ENCODE measurements at places on chromosomes 4 and X.

- no peak for DNase-seq
These were observed 254.5 kb upstream of the ADGRL3 start for GRCh38 chr4:60945641-60946040.

DNA sequence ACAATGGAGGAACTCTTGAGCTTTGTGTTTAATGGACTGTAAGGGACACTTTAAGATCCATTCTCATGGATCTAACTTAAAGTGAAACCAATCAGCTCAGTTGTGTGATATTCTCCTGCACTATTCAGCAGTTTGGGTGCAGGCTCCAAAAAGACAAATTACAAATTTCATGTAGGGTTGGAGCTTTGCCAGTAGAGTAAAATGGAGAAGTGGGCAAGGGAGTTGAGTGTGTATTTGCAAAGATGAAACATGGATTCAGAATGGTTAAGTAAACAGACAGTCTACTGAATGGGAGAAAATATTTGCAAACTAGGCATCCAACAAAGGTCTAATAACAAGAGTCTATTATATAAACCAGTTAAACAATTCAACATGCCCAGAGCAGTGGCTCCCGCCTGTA is 21.2 kb upstream of the MID2 start:
- DNase-seq, result no peak

DNA sequence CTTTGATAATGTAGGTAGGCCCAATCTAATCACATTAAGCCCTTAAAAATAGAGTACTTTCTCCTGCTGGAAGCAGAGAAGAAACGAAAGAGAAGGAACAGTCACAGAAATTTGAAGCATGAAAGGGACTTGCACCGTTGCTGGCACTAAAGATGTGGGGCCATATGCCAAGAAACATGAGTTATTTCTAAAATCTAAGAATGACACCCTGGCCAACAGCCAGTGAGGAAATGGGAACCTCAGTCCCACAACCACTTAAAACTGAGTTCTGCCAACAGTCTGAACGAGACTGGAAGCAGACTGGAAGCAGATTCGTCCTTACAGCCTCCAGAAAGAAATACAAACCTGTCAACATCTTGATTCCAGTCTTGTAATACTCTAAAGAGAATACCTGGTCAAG is 70.1 kb downstream of the CENPC start:
- no peak for DNase-seq

DNA sequence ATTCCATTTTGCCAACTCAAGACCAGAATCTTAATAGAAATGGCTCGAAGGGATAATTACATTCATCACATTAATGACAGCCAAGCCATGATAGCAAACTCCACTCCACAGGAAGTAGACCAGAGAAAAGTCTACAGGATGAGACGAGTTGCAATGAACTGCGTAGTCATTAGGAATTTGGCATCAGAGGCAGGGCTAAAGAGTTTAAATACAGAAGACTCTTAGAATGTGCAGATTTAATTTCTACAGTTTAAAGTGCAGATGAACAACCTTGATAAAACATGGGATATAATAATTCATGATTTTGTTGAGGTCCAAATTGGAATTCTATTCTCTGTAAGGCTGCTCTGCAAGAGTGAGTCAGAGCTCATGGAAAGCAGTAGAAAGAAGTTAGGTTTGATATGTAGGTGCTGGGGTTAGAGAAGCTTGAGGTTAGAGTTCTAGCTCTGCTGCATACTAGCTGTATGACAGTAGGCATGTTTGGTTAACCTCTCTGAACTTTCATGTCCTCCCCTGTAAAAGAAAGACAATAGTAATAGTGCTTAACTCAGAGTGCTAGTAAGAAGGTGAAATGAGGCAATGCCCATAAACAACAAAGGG is 32.2 kb downstream of the LNX1 start:
- no peak for DNase-seq

GRCh38 chr4:169090484-169091215 is 80.6 kb upstream of the CBR4 start:
- no peak for DNase-seq

DNA sequence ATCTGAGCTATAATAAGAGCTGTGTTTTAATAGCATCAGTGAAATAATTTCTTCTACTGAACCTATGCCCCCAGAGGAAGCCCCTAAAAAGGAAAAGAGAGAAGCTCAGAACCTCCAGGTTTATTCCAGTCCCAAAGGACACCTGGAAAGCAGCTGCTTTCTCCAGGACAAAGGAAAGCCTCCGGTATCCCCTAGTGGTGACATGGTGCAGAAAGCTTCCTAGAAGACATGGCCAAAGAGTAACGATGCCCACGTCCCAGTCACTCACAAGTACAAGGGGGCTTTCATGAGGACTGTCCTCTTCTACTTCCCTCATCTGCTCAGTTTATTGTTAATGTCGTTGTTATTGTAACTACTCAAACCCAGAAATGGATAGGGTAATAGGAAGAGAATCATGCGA is 343.9 kb downstream of the UNC5C start:
- no peak for DNase-seq

DNA sequence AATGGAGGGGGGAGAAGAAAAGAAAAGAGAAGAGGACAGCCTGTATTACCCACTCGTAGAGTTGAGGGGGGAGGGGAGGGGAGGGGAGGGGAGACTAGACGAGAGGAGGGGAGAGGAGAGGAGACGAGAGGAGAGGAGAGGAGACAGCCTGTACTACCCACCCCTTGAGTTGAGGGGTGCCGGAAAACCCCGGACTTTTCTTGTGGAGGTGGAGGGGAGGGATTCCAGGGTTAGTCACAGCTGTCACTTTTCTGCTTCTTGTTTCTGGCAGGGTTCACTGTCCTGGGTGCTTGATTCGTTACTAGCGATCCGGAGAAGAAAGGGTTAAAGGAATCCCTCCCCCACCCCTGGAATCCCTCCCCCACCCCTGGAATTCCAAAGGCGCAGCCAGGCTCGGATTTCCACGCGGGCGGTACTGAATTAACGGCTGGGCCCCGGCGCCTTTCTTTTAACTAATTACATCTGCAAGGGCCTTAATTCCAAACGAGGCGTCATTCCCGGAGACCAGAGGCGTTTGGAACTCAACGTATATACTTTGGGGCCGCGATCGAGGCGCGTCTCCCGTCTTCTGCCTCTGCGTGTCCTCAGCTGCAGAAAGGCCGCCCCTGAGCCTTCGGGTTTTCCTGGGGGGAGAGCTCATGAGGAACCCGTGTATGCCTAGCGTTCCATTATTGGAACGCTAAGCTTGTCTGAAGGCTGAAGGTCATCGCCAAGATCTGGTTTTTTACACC is 20.1 kb upstream of the CSF2RA start:
- DNase-seq, result peak; percentile 59

DNA sequence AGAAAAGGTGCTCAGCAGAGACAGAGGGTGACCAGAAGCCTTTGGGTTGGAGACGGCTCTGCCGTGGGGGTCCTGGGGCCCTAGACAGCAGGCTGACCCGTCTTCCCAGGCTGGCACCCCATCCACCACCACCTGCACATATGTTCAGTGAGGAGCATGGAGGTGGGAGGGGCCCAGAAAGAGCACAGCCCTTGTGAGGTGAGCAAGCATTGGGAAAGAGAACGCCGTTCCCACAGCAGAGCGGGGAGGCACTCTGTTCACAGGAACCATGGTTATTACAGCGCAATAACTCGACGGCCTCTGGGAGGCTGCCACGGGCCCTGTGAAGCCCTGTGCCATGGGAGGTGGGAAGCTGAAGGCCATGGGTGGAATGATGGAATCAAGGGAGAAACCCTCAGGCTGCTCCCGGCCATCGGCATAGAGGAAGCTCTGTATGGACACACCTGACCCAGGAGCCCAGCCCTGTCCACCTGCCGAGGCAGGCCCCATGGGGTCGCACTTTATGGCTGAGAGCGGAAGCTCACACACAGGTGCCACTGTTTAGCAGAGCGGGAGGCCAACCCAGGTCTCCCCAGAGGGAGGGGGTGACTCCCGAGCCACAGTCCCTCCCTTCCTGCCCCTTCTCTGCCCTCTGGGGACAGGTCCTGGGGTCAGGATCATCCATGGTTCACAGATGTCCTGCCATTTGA is 93.5 kb upstream of the AFAP1 start:
- no peak for DNase-seq

- peak; percentile 47 for DNase-seq
These were observed 65.9 kb downstream of the EFNB1 start for GRCh38 chrX:68894513-68895340.

DNA sequence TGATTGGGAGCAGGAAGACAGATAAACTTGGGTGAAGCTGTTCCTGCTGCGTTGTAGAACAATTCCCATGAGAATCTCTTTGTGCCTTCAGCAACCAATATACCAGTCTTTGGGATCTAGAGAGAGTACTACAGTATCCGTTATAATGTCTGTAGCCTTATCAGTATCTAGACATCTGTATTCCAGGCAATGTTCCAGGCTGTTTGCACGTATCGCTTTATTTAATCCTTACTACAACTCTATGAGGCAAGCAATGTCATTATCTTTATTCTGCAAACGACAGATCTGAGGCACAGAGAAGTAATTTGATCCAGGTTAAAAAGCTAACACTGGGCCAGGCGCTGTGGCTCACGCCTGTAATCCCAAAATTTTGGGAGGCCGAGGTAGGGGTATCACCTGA is 251.6 kb downstream of the ARHGAP24 start:
- DNase-seq, result no peak

DNA sequence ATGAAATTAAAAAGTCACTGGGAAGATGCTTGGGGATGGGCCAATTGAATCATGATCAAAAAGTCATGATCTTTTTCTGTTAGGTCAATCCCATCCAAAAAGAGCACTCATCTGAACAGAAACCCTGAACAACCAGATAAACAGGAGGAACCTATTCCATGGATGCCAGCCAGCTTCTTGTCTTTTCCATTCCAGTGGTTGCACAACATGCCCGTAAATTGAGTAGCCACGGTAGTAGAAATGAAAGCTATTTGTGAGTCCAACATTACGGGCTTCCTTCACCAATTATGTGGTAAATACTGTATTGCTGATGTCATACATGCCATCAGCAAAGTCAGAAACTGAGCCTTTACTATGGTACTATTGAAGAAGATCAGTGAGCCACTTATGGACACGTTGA is 982.4 kb upstream of the HS3ST1 start:
- no peak for DNase-seq

GRCh38 chr4:26583538-26583864 is 383 bp upstream of the TBC1D19 start:
- DNase-seq, result no peak

- DNase-seq, result no peak
These were observed 277.9 kb downstream of the TRIML1 start for GRCh38 chr4:188417181-188417580.

- no peak for DNase-seq
These were observed 17.3 kb upstream of the NDUFC1 start for GRCh38 chr4:139319571-139319970.

DNA sequence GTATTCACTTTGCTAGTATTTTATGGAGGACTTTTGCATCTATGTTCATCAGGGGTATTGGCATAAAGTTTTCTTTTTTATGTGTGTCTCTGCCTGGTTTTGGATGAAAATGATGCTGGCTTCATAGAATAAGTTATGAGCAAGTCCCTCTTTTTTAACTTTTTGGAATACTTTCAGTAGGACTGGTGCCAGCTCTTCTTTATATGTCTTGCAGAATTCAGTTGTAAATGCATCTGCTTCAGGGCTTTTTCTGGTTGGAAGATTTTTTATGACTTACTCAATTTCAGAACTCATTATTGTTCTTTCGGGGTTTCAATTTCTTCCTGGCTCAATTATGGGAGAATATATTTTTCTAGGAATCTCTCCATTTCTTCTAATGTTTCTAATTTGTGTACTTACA is 9.1 kb upstream of the CSN2 start:
- DNase-seq, result no peak

GRCh38 chr4:154722262-154722661 is 21.5 kb upstream of the LRAT start:
- DNase-seq, result no peak

DNA sequence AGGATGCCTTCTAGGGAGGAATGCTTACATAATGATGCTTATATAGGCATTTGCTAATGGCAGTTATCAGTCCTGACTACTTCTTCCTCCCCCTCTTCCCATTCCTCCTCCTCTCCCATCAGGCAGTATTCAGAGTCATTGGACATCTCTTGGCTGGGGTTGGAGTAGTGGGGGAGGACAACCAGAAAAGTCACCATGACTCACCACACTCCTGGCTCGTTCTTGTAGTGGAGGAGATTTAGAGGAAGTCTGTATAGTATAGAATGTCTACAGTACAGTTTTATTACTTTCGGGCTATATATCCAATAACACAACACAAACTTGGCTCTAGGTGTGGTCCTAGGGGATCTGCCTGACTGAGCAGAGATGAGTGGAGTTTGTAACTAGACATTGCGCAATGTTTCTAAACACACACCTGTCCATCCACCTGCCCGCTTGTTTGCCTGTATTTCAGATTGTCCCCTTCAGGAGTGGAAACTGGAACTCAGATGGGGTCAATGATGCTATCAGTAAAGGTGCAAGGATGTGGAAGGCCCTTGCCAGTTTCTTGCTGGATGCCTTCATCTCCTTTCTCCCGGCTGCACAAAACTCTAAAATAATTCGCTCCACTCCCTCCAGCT is 27.9 kb upstream of the KIAA1210 start:
- no peak for DNase-seq

- no peak for DNase-seq
These were observed 32.0 kb upstream of the KIAA0232 start for GRCh38 chr4:6750286-6751221.

GRCh38 chrX:79159800-79160199 is 15.3 kb downstream of the GPR174 start:
- DNase-seq, result no peak

GRCh38 chr4:25900310-25900709 is 13.7 kb upstream of the SMIM20 start:
- no peak for DNase-seq

DNA sequence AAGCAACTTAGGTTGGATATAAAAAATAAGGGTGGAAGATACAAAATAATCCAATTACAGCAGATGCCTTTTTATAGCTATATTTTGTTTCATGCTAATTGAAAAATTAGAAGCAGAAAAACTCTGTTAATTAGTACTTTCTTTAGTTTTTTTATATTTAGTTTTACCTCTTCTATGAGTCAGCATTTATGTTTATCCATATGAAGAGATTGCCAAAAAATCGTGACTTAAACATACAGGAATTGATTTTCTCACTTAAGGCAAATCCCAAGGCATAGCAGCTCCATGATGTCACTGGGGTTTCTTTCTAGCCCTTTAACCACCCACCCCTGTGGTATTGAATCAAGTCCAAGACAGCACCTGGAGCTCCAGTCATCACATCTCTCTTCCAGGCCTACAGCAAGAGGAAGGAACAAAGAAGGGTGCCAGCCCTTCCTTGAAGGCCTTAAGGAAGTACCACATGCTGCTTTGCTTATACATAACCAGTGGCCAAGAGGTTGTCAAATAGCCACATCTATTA is 365.8 kb upstream of the TENM3 start:
- no peak for DNase-seq

- peak; percentile 23 for DNase-seq
These were observed 396.6 kb upstream of the RPS6KA3 start for GRCh38 chrX:20663336-20663735.

All from G401 (cell line).